Large intestine (tissue), 12 donors: ENCODE measurements at places on chromosomes 4 and X. TPM values are rescaled to one million over a fixed set of nuclear protein-coding genes. Genes with fewer than 3 reads are reported as not detected.

DNA sequence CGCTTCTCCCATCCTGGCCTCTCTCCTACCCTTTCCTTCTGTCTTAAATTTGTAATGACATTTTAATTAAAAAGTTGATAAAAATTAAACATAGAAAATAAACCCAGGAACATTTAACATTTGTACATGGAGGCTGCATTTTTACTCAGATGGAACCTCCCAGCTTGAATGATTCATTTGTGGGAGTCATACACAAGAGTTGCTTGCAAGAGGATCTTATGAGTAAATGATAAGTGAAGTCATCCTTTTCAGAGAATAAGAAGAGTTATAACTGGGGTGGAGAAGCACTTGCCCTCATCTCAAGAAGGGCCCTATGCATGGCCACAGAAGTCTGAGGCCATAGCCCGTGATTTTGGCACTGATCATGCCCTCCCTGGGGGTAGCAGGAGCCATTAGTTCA, 482.9 kb upstream of the BOD1L1 start:
- no peak for DNase-seq

DNA sequence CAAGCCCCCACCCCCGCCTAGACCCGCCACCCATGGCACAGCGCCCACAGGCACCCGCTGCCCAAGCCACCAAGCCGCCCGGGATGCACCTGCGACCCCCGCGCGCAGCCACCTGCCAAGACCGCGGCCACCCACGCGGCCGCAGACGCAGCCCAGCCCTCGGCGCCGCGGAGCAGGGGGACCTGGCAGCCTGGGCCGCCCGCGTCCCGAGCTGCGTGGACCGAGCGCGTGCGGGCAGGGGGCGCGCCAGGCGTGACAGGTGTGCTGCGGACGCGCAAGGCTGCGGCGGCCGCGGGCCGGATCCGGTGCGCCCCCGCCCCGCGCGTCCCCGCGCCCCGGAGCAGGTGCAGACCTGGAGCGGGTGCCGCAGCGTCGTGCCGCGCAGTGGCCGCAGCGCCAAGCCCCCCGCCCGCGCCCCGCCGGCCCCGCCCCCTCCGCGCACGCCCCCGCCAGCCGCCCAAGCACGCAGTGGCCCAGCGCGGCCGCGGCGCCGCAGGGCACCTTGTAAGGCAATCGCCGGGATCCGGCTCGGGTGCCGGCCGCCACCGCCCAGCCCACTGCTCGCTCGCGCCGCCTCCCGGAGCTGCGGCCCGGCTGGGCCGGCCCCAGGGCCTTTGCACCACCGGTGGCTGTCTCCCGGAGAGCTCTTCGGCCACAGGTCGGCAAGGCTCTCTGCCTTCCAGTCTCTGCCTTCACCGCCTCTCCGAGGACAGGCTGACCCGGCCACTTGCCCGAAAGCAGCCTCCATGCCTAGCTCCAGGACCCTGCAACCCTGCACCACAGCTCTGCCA, at the start of gene PNCK:
Gene PNCK (minus strand): TSS at position 386 of the 791 bp plus-strand sequence. CDS start 737 bp downstream, outside the sequence.
- DNase-seq: no peak

DNA sequence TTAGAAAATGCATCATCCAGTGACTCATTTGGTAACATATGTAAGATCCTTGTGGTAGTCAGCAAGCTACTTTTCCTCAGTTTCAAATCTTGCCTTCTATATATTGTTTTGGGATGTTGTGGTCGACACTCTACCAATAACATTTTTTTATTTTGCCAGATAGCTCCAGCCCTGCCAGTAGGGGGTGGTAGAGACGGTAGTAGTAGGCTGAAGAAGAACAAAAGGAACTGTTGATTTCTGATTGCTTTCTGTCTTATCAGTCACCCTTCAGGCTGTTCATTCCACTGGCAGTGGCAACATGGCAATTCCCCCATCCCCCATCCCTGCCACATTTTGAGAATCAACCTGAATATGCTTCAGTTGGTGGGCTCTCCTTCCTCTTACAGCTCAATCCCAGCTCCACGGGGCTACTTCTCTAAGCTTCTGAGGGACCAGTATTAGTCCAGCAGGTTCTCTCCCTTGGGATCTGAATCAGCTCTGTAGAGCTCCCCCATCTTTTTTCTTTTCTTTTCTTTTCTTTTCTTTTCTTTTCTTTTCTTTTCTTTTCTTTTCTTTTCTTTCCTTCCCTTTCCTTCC, 171.5 kb upstream of the VEGFC start:
- no peak for DNase-seq

DNA sequence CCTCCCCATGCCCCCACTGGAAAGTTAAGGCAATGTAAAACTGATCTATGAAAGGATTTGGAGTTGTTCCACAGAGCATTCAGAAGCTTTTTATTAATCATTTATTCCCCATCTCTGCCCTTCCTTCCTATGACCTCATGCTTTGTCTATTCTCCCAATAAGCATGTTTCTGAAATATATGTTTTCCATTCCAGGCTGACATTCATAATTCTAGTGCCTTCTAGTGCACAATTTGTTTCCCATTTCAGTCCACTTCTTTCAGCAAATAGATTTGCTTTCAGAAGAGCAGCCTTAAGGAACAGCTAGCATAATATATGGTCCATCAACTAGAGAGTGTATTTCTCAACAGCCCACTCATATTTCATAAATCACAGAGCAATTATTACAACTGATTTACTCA, 77.1 kb upstream of the ATXN3L start:
- no peak for DNase-seq

DNA sequence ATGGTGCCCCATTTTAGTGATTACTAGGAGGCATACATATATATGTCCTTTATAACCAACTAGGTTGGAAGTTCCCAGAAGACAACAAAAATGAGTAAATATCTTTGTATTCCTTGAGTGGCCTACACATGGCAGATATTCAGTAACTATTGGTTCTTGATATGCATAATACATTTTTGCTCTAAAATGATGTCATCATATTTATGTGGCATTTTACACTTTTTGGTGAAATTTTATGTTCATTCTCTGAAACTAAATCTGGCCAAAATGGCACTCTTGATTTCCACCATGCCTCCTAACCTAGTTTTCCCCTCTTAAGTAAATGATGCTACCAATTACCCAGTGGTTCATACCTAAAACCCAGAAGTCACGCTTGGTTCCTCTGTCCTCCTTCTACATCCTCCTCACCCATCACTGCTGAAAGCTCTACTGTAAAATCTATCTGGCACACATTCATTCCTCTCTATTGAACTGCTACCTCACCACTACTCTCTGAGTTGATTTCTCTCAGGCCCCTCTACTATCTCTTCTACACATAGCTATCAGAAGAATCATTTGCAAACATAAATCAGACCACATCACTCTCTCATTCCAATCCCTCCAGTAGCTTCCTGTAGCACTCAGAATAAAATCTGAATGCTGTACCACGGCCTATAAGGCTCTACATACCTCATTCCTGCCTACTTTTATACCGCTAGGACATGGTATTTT, 13.4 kb downstream of the SLC10A7 start:
- DNase-seq: no peak

- peak; percentile 16 for DNase-seq
These were observed 332.7 kb upstream of the IGFBP7 start for GRCh38 chr4:57442831-57443291.

The MAGEC1 gene
- polyA plus RNA-seq: not detected

GRCh38 chr4:31784558-31784957, 1064.4 kb downstream of the PCDH7 start:
- no peak for DNase-seq

The SEC24D gene
- 61.5 TPM for polyA plus RNA-seq

GRCh38 chr4:150581056-150581605, 820 bp upstream of the MAB21L2 start:
- DNase-seq: no peak

GRCh38 chr4:92830771-92831170, 527.0 kb downstream of the GRID2 start:
- DNase-seq: no peak

GRCh38 chrX:133980406-133980805, 5.0 kb downstream of the GPC3 start:
- DNase-seq: no peak

GRCh38 chr4:99536848-99537247, 26.0 kb downstream of the C4orf17 start:
- no peak for DNase-seq

The XAGE1B gene
- polyA plus RNA-seq: not detected

The SLAIN2 gene
- polyA plus RNA-seq: 38.7 TPM

- DNase-seq: no peak
These were observed 39.8 kb upstream of the S100G start for GRCh38 chrX:16610121-16610621.

GRCh38 chr4:99390055-99390454, 37.5 kb upstream of the ADH1C start:
- no peak for DNase-seq

DNA sequence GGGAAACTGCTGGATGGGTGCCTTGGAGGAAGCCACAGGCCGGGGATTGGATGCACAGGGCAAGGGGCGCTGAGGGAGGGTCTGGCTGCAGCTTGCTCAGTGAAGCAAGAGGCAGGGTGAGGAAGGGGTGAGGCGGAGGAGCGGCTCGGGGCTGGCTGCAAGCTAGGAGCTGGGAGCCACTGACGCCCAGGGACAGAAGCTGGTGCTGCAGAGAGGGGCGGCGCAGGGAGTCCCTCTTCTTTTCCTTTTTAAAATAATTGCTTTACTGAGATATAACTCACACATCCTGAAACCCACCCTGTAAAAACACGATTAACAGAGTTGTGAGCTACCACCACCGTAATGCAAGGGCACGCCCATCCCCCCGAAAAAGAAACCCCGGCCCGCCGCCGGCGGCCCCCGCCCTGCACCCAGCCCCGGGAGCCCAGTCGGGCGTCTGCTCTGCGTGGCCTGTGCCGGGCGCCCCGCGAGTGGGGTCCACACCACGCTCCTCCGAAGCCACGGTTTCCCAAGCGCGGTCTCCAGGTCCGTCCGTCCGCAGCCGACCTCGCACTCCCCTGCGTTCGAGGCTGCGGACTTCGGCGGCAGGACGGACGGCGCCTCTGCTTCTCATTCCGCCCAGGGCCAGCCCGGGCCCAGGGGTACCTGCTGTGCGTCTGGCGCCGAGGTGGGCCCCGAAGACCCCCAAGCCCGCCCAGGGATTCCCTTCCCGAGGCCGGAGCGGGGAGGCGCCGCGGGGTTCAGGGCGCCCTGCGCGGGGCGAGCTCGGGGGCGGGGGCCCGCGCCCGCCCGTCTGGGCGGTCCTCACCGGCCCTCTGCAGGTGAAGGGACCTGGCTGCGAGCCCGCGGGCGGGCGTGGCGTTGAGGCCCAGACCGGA, 866 bp upstream of the UVSSA start:
- peak; percentile 77 for DNase-seq

- DNase-seq: no peak
These were observed 52.1 kb downstream of the PROM1 start for GRCh38 chr4:16031546-16032395.

The TLR7 gene
- 1.4 TPM for polyA plus RNA-seq

GRCh38 chrX:120732461-120732860, 102.6 kb upstream of the C1GALT1C1 start:
- no peak for DNase-seq

- DNase-seq: no peak
These were observed 188.4 kb downstream of the PALLD start for GRCh38 chr4:168685136-168685809.

The DGKK gene
- 0.09 TPM for polyA plus RNA-seq

- DNase-seq: no peak
These were observed 1.7 kb downstream of the SEC31A start for GRCh38 chr4:82889287-82889686.

GRCh38 chr4:162323919-162324318, 160.1 kb upstream of the FSTL5 start:
- DNase-seq: no peak

The CXXC4 gene
- polyA plus RNA-seq: 16.6 TPM

The TAF7L gene
- polyA plus RNA-seq: 0.18 TPM

The FAM47A gene
- polyA plus RNA-seq: not detected

DNA sequence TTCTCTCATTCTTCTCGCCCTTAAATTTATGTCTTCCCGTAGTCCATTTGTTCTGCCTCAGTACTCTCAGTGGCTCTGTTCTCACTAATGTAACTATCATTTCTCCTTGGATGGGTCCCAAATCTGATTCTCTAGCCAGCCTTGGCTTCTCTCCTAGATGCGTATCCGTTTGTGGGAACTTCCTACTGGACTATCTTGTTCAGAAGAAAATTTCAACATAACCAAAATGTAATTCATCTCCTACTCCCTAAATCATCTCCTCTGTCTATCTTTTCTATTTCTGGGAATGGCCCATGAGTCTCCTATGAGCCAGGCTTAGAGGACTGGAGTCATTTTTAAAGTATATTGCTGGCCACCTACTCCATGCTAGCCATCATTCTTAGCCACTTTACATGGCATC, 4.4 kb upstream of the C4orf36 start:
- no peak for DNase-seq

The PLP1 gene
- polyA plus RNA-seq: 32.0 TPM

DNA sequence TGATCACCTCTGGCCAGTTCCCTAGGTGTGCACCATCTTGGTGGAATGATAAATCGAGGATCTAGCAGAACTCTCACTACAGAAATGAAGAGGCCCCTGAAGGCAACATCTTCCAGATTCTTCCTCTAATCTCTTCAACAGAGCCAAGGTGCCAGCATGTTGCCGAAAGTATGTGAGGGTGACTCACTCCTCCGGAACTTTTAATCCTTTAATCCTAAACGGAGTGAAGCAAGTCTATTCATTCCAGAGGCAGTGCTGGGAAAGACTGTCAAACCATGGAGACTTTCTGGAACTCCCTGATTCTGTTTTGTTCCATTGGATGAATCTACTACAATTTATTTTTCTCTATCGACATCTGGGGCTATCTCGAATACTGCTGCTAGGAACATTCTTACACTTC, 68.7 kb downstream of the SUPT20HL2 start:
- DNase-seq: no peak

GRCh38 chr4:8188085-8188484, 11.0 kb upstream of the SH3TC1 start:
- DNase-seq: no peak

GRCh38 chr4:43757147-43757546, 691.5 kb downstream of the KCTD8 start:
- DNase-seq: no peak

DNA sequence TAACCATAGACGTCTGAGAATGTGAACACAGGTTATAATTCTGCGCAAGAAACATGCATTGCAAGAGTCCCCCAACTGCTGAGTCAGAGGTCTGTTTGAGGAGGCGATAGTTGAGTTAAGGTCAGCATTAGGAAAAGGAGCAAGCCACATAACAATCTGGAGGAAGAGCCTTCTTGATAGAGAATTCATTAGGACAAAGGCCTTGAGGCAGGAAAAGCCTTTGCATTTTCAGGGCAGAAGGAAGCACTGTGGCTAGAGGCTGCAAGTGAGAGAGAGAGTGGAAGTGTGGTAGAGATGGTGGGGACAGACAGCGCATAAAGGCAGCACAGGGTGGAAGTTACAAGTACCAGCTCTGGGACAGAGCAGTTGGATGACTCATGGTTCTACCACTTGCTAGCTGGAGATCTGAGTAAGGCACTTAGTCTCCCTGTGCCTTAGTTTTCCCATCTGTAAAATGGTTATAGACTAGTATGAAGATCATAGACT, 125.8 kb upstream of the LNX1 start:
- no peak for DNase-seq

- DNase-seq: no peak
These were observed 63.4 kb upstream of the MAB21L2 start for GRCh38 chr4:150518559-150518958.

The RNF128 gene
- 105 TPM for polyA plus RNA-seq

GRCh38 chr4:126778348-126778747, 854.4 kb upstream of the INTU start:
- no peak for DNase-seq
